ENCODE measurements at places on chromosomes 7 and 10.

DNA sequence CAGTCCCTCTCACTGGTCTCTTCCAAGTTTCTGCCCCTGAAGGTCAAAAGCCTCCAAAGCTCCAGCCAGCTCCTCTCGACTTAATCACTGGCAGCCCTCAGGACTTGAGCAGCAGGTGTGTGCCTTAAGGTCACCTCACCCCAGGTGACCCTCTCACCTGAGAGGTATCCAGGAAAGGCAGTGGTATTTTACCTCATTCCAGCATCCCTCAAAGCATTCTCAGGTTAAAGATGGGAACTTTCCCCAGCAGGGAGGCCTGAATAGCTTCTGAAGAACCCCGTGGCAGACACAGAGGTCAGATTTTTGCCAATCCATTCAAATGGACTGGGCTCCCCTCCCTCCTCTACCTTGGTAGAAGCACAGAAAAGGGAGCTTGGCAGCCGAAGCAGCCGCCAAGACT, 148.2 kb downstream of the GFRA1 start:
- DNase-seq: no peak
- no peaks in the 10 kb centered on the region for H3K27me3 ChIP-seq
- no peak overlapping the region for H3K4me3 ChIP-seq
- no peaks in the 10 kb centered on the region for H3K4me1 ChIP-seq

- no peak overlapping the region for H3K4me3 ChIP-seq
- no peaks in the 10 kb centered on the region for H3K4me1 ChIP-seq
- DNase-seq: no peak
- no peaks in the 10 kb centered on the region for H3K27me3 ChIP-seq
- H3K36me3 ChIP-seq: no peaks in the 10 kb centered on the region
Observed at GRCh38 chr7:9217204-9217603, 783.8 kb downstream of the NXPH1 start.

DNA sequence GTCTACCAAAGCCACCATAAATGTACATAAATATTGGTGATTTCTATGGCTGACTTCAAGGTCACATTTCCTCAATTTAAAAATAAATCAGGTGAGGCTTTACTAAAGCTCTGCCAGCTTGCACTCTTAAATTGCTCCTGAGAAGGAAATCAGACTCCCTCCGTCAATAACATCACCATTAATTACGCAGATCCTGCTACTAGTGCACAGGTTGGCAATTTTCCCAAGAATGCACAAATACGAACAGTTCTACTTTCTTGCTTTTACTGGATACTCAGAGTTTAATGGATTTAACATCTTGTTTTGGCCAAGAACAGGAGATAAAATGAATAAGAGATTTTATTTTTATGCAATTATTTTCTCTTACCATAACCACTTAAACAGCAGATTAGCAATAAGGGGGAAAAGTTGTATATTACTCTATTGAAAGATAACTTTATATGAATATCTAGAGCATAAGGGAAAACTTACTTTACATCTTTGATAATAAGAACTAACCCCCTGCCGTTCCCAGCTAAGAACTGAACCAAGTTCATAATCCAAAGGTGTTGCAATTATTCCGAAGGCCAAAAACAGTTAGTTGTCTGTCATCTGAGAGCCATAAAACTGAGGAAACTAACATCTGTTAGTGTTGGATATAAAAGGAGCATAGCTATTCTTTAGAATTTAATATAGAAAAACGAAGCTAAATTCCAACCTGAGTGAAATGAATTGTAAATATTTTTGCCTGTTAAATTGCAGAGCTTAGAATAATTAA, 140.5 kb downstream of the TWIST1 start:
- no peak overlapping the region for H3K27ac ChIP-seq
- H3K36me3 ChIP-seq: no peaks in the 10 kb centered on the region
- H3K4me3 ChIP-seq: no peak overlapping the region
- no peaks in the 10 kb centered on the region for H3K4me1 ChIP-seq

- H3K27me3 ChIP-seq: no peaks in the 10 kb centered on the region
- no peak overlapping the region for H3K27ac ChIP-seq
- no peak overlapping the region for H3K4me3 ChIP-seq
- DNase-seq: no peak
- no peaks in the 10 kb centered on the region for H3K36me3 ChIP-seq
Observed at GRCh38 chr7:97457054-97457453, 274.8 kb upstream of the TAC1 start.

DNA sequence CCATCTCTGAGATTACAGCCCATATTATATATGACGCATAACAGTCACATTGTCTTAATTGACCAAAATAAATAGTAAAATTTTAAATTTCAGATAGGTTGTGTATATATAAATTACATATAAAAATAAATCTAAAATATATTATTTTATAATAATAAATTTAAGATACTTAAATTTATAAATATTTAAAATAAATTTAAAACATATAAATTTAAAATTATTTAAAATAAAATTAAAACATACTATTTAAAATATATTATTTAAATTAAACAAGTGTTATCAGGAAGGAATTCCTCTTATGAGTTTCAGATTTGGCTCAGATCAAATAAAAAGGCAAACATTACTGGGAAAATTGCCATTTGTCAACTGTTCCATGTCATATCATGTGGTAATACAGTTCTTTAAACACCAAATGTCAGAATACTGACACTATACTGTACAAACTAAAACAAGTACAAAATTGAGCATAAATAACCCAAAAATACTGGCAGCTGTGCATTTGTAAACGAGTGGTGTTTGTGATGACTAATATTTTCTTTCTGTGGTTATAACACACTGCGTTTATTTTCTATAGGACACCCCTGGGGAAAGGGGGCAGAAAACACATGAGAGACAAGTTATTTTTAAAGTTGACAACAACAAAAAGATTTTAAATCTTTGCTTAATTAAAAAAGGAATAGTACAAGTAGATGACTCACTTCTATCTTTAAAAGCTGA, 71.3 kb upstream of the DGKB start:
- H3K4me3 ChIP-seq: no peak overlapping the region
- H3K27ac ChIP-seq: no peak overlapping the region
- H3K4me1 ChIP-seq: no peaks in the 10 kb centered on the region
- DNase-seq: no peak
- H3K27me3 ChIP-seq: no peaks in the 10 kb centered on the region

- H3K4me1 ChIP-seq: peaks cover 30% of the 10 kb centered on the region
- no peak for DNase-seq
- H3K27me3 ChIP-seq: no peaks in the 10 kb centered on the region
- H3K36me3 ChIP-seq: no peaks in the 10 kb centered on the region
- H3K4me3 ChIP-seq: no peak overlapping the region
- no peak overlapping the region for H3K27ac ChIP-seq
Observed at GRCh38 chr7:69652947-69653701, 54.8 kb downstream of the AUTS2 start.

DNA sequence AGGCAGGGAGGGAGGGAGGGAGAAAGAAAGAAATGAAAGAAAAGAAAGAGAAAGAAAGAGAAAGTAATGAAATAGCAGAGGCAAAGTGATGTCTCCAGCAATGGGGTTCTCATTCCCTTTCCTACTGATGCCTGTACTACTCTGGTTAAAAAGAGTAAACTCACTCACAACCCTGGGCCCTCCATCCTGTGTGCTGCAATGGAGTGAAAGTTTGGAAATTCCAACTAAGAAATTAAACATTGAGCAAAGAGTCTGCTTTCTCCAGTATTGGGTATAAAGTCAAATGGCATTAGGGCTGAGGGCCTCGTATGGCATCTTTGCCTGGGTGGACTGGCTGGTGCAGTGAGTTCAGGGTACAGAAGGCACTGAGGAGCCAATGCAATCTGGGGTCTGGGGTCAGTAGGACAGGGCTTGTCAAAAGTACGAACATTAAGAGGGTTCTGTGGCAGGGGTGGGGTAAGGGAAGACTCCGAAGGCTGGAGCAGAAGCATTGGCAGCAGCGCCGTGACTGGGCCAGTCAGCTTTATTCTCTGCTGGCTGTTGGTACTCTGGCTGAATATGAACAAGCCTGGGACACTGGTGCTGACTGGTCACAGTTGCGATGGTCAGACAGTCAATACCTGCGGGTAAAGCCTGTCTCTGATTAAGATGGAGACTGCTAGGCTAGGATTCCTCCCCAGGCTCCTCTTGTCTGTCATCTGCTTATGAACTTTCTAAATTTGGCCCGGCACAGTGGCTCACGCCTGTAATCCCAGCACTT, 24.1 kb upstream of the TNS3 start:
- peaks cover 62% of the 10 kb centered on the region for H3K4me1 ChIP-seq
- no peaks in the 10 kb centered on the region for H3K27me3 ChIP-seq
- no peak overlapping the region for H3K4me3 ChIP-seq
- no peaks in the 10 kb centered on the region for H3K36me3 ChIP-seq

GRCh38 chr10:77710759-77711682, 73.4 kb upstream of the KCNMA1 start:
- no peaks in the 10 kb centered on the region for H3K27me3 ChIP-seq
- no peaks in the 10 kb centered on the region for H3K4me1 ChIP-seq
- no peak overlapping the region for H3K27ac ChIP-seq

DNA sequence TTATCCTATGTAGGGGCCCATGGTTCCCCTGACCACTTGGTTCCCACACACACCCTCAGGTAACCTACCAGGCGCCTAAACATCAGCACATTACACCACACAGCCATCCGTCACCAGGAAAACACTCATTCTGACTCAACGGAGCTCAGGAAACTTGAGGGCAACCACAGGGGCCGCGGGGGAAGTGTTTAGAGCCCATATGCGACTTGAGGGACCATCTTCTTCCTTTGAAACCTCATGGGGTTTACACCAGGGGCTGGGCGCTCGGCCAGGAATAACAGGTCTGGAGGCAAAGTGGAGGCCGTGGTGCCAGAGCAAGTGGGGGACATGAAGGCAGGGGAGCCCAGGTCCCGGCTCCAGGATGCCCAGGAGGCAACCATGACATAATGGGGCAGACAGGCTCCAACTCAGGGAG, 1.5 kb downstream of the STX1A start:
- DNase-seq: no peak
- no peaks in the 10 kb centered on the region for H3K27me3 ChIP-seq
- no peak overlapping the region for H3K4me3 ChIP-seq
- H3K36me3 ChIP-seq: no peaks in the 10 kb centered on the region

GRCh38 chr10:24701447-24701846, 22.2 kb downstream of the ARHGAP21 start:
- DNase-seq: no peak
- H3K27me3 ChIP-seq: no peaks in the 10 kb centered on the region
- no peaks in the 10 kb centered on the region for H3K36me3 ChIP-seq

DNA sequence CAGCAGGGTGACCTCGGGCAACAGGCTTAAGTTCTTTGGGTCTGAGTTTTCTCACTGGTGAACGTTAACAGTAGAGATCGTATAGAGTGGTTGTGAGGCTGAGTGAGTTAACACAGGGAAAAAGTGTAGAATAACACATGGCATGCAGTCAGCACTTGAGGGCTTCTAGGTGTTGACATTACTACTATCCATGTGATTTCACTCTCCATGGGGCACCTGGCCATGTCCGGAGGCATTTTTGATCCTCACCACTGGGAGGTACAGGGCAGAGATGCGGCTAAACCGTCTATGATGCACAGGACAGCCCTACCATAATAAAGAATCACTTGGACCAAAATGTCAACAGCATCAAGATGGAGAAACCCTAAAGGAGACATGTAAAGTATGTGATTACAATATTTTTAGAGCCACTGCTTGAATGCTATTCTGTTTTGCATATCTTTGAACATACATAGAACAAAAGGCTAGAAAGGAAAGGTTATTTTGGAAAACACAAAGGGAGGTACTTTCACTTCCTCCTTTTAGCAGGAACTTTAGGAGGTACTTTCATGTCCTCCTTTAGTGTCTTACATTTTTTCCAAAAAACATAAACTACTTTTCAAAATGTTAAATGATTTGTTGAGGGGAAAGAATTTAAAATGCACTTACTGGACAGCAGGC, 44.3 kb downstream of the NOD1 start:
- H3K4me3 ChIP-seq: no peak overlapping the region
- H3K27ac ChIP-seq: peak overlapping the region; percentile 82
- H3K27me3 ChIP-seq: no peaks in the 10 kb centered on the region
- peak; percentile 72 for DNase-seq
